ENCODE measurements at places on chromosomes 1 and 21.

DNA sequence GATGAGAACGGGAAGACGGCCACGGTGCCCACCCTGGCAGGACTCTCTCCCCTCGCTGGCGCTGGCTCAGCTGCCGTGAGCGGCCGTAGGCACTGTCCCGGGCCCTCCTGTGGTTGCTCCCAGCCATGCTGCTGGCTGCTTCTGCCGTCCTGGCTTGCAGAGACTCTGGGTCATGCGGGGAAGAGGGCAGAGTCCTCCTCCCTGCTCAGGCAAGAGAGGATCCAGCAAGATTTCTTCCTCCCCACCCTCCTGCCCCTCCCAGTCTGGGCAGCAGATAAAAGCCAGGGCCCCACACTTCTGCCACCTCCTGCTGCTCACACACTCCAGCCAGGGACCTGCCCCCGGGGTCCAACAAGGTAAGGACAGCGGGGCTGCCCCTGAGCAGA lies 60.1 kb downstream of the AGPAT3 start:
- no peak for DNase-seq

DNA sequence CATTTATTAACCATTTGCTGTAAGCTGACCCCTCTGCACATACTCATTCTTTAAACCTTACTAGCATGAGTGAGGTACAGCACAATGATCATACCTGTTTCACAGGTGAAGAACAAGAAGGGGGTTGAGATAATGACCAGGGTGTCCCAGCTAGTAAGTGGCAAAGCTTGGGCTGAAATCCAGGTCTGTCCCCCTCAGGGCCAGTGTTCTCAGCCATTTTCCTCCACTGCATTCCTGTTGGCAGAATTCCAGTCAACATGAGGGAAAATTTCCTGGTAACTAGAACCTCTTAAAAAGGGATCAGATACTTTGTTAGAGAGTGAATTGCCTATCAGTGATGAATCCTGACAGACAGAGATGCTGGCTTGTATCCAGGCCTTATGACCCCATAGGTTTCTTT lies 48.1 kb downstream of the SPATA46 start:
- DNase-seq: no peak

DNA sequence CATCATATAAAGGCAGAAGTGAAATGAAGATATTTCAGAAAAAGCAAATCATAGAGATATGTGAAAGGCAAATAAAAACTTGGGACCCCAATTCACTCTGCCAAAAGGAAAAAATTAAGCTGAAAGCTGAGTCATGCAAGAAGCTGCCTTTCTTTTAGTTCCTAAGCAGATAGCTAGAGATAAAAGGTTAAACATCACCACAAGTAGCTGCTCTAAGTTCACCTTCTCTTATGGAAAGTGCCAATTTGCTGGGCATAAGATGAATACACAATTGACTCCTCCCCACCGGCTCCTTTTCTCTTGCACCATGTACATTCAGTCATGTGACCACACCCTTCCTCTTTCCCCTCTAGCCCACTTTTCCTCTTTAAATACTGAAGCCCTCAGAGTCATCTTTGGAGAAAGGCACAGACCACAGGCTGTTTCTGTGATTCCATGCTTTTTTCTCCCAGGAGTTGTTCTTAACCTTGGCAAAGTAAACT lies 5.4 kb upstream of the SUMO3 start:
- no peak for DNase-seq

GRCh38 chr1:168420177-168420576 lies 123.6 kb downstream of the XCL2 start:
- no peak for DNase-seq

DNA sequence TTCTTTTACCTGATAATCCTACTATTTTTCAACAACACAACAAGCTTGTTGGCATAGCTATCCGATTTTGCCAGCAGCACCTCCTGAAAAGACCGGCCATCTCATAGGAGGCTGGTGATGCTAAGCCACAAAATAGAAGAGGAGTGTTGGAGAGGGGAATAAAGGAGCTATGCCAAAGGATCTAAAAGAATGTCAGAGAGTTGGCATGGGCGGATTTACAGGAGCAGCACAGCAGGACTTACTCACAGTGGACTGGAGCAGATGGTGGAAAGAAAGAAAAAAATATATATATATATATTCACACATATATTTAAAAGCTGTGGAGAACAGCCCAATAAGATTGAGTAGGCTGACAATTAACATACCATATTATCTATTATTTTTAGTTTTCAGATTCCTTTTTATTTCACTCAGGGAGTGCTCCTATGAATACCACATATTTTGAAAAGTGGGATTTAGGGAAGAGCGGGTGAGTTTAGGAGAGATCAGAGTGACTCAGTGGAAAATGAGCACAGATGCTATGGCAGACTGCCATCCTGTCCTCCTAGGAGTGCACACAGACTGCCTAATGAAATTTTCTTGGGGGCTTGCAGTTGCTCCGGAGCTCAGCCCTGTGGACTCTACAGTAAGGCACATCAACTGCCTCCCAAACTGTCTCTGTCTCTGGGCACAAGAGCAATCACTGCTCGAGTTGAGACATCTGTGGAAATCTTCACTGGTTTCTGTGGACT lies 394.4 kb upstream of the CHRM3 start:
- DNase-seq: no peak

DNA sequence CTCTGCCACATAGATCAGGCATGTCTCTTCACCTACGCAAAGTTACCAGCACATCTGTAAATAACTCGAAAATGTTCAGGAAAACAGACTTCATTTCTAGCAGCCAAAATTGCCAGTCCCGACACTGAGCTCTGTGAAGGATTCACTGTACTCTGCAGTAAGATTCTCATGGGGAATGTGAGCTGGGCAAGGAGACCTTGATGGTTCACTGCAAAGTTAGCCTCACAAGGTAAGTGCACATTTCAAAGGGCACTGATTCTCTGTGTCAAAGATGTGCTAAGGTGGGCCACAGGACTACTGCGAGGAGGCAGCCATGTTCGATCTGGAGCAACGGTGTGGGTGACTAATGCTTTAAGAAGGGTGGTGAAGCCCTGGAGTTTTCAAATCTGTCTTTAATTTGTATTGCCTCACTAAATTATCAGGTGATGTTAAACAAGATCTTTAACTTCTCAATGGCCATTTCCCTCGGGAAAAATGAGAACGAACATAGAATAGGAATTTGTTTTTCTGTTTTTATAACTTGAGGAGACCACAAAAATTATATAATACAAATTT lies 25.2 kb downstream of the STPG1 start:
- no peak for DNase-seq

DNA sequence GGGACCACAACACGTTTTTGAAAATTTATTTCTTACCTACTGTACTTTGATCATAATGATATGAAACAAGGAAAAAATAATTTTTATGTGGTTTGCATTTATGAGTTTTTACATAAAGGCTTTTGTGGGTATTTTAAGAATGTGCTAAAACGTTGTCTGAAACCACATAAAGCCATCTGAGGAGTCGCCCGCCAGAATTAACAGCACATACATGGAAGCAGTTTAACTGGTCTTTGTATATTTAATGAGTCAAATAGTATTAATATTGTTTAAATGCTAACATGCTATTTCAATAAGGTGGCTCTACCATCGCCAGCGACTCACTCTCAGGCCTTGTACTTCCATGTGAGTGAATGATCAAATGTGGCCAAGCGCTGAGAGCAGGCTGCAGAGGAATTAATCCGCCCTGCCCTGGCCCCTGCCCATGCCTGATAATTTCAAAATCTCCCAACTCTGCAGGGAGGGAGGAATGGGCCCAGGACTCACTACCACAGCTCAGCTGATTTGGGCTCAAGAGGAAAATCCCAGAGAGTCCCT lies 49.6 kb downstream of the SLC66A1 start:
- peak; percentile 21 for DNase-seq

DNA sequence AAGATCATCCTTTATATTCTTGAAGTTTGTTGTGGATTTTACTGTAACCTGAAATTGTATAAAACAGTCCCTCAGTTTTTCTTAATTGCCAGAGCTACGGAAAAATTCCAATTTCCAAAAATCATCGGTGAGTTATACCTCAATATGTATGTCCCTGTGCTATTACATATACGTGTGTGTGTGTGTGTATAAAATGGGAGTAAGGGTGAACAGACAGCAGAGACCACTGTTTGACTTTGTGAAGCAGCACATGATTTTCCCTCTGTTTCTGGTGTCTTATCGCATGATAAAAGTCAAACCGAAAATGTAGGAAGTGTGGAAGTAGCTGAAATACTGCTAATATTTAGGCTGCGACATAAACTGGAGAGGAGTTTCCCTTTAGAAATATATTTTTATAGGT lies 1.2 kb downstream of the OR2T1 start:
- DNase-seq: peak; percentile 4

DNA sequence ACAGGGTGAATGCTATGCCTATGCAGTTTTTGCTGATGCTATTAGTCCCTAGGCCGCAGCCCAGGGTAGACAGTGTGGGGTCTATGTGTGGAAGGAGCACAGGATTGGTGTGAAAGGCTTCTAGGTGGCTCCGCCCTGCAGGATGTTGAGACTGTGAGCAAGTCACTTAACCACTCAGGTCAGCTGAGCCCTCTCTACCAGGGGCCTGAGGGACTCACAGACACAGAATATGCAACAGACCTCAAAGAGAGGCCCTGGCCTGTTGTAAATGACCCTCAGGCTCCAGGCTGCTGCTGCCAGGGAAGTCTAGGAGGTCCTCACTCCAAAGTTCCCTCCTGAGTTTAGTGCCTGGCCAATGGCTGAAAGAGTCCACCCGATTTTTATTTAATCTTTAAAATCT lies 11.0 kb downstream of the NHLH2 start:
- DNase-seq: peak; percentile 8

DNA sequence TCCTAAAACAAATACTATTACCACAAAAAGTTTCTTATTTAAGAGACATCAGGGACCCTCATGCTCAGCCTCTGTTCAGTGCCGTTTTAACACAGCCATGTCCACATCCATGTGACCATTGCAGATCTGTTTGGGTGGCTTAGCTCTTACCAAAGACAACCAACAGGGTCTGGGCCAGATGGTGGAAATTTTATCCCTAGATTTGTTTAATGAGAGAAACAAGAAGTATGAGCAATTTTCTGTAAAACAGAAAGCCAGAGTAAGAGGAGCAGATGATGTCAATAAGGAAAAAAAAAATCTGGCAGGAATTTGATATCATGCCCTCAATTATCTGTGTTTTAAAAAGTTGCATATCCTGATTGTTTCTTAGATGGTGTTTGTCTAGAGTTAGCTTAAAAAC lies 299.9 kb downstream of the TM2D1 start:
- DNase-seq: no peak

GRCh38 chr1:202056644-202057334 lies 46.4 kb downstream of the ELF3 start:
- DNase-seq: no peak

DNA sequence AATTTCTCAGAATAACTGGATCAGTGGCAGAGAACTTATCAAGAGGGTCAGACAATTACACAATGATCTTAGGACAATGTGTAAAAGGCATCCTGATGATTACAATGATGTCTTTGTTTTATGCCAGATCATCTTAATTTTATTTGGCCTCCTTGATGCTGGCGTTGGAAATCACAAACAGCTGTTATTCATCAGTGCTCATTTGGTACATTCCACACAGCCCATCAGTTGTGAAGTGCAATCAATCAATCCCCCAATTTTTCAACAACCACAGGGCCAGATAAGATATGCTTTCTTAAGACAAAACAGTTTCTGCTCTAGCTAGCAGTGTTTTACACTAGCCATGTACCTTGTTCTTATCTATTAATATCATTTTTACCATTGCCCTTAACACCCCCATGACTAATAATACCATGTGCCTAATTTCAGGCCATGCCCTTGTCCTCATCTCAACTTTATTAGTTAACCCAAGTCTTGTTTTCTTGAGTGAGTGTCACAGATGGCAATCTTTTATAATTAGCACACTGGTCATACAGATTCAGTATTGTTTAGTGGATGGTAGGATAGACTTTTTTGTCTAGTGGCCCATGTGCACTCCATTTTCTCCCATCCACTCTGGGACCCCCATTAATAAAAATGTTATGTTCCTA lies 40.8 kb upstream of the COL24A1 start:
- no peak for DNase-seq

GRCh38 chr1:150525348-150525747 lies 9.8 kb downstream of the FALEC start:
- no peak for DNase-seq

DNA sequence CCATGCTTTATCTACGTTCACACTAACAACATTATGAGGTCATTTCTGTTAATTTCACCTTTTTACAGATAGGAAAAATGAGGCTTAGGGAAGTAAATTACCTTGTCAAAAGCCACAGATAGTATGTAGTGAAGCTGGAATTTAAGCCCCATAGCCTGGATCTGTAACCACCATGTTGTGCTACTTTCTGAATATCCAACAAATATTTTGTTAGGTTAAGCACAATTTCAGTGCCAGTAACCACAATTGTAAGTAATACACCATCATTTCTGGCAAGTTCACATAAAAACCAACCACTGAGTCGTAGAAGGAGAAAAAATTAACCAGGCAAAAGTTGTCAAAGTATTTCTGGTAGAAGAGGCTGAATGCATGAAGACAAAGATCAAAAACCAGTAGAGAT lies 593.1 kb upstream of the CAMK1G start:
- no peak for DNase-seq

DNA sequence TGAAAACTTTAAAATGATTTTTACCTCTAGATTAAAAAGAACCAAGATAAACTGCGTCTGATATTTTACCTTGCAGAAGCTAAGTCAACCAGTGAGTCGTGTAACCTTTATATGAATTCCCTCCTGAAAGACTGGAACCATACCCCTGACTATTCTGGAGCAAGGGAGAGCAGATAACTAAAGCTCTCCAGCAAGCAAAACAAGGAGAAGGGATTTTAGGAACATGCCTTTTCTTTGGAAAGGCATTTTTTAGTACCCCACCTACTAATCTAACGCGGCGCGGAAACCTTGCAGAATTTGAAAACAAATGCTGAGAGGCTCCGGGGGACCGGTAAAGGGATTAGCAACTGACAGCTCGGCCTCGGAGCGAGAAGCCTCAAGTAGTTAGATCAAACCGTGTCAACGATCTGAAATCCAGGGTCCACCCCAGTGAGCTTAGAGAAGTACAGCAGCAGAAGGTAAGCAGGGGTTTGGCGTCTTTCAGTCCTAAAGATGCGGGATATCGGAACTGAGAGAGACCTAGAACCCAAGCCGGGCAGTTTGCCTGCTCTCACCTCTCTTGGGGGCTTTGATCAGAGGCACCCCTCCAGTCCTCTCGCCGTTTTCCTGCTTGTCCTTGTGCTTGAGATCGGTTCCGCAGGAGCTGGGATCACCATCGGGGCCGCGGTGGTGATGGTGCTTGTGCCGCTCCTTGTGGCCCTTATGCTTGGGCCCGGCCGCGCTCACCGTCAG lies 954 bp downstream of the RSBN1 start:
- peak; percentile 18 for DNase-seq

GRCh38 chr1:93616996-93617669 lies 64.5 kb downstream of the BCAR3 start:
- no peak for DNase-seq
